ENCODE measurements at places on chromosomes 12 and 14.

GRCh38 chr14:76329951-76330350, 46.0 kb upstream of the ESRRB start:
- DNase-seq: no peak

DNA sequence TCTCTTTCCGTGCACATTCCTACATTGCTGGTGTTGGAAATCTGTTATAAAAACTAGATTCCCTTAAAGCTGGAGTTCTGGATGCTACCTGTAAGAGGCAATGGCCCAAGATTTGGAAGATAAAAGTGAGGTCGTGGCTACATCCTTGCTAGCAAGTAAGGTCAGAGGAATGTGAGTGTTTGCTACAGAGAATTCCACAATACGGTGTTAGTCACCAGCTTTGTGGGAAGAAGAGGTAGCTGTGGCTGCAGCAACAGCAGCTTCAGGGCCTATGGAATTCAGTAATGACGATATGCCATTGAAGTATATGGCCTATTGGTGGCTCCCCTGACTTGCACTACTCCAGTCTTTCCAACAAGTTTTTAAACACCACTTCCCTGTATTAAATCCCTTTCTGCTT, 227.7 kb upstream of the TMEM260 start:
- DNase-seq: no peak

DNA sequence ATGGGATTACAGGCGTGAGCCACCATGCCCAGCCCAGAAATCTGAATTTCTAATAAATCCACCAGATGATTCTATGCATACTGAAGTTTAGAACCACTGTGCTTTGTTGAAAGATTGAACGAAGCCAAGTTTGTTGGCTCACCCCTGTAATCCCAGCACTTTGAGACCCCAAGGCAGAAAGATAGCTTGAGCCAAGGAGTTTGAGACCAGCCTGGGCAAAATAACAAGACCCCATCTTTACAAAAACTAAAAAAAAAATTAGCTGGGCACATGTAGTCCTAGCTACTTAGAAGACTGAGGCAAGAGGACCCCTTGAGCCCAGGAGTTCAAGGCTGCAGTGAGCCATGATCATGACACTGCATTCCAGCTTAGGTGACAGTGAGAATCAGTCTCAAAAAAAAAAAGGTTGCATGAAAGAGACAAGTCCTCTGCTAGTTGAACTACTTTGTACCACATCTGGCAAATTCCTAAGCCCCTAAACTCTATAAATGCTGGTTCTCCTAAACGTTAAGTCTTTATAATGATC, 1.7 kb upstream of the ABHD4 start:
- DNase-seq: no peak

DNA sequence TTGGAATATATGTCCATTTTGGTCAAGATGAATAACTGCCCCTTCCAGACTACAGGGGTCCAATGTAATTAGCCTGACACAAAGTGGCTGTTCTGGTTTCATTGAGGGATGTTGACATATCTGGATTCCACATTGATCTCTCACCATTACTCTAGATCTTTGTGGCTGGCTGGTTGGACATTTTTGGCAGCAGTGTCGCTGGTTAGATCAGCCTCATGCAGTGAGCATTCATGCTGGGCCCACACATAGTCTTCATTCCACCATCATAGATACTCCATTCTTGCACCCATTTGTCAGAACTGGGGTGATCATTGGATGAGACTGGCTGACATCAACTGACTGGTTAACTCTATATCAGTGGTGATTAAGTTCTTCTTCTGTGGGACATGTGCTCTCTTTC, 74.4 kb downstream of the MGST1 start:
- no peak for DNase-seq

DNA sequence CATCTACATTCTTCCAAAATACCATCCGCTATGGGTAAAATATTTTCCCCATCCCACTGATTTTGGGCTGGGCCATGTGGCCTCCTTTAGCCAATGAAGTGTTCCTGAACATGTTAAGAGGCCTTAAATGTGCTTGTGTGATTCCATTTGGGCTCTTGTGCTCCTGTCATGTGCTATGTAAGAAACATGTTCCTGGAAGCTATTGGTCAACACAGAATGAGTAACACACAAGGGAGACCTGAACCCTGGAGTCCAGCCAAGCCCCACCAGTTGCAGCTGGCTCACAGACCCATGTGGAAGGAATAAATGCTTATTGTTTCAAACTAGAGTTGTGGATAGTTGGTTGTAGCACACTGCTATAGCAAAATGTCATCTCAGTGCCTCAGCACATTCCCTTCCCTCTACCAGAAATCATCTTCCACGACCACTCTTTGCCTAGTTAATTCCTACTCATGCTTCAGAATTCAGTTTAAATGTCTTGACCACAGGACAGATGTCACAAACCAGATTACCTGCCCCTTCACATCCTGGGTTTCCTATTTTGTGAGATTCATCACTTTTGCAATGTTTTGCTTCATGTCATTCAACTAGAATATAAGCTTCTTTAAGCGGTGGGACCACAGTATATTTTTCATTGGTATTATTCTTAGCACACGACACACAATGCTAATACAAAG, 217.3 kb upstream of the EEA1 start:
- no peak for DNase-seq

GRCh38 chr14:64861916-64862315, 17.8 kb downstream of the SPTB start:
- no peak for DNase-seq

GRCh38 chr12:46402451-46402850, 29.9 kb upstream of the SLC38A2 start:
- no peak for DNase-seq

- no peak for DNase-seq
Measured at GRCh38 chr12:65881965-65882413, 57.7 kb downstream of the HMGA2 start.

- DNase-seq: no peak
Measured at GRCh38 chr12:15977999-15978951, 67.1 kb downstream of the DERA start.

DNA sequence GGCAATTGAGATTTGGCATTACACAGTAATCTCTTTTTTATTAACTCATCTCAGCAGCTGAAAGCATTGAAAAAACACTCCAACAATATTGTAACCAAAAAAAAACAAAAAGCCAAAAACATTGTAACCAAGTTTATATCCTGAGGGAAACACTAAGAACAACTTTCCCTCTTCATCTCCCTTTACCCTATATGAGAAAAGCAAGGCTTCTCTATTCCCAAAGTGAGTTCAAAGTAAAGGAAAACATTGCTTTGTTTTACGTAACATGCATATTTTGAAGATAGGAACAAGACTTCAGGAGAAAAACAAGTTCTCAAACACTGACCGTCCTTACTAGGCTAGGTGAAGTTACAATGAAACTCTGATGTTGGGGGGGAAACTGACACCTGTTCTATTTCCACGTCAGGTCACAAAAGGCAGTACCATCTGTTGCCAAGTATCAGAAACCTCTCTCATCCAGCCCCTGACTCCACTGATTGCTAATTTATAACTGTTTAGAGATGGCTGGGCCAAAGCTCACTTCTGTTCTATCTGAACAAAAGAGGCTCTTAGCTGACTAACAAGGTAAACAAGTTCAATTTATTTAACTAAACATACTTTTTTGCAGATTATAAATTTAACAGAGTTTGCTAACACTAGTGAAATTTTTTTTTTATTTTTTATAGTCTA, 67.9 kb upstream of the PLXNC1 start:
- no peak for DNase-seq

GRCh38 chr12:111259231-111259630, 109.7 kb downstream of the PHETA1 start:
- no peak for DNase-seq

DNA sequence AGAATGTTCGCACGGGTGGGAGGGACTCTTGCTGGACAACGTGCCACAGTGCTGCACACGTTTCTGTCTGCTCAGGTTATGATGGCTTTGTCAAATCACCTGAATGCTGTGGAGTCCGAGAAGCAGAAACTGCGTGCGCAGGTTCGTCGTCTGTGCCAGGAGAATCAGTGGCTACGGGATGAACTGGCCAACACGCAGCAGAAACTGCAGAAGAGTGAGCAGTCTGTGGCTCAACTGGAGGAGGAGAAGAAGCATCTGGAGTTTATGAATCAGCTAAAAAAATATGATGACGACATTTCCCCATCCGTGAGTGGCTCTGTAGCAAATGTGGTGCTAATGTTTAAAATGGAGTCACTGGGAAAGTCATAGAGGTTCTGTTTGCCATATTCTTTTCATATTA, 28.5 kb downstream of the KLC1 start:
- DNase-seq: no peak

- no peak for DNase-seq
Measured at GRCh38 chr12:40569626-40570179, 122.5 kb upstream of the CNTN1 start.

DNA sequence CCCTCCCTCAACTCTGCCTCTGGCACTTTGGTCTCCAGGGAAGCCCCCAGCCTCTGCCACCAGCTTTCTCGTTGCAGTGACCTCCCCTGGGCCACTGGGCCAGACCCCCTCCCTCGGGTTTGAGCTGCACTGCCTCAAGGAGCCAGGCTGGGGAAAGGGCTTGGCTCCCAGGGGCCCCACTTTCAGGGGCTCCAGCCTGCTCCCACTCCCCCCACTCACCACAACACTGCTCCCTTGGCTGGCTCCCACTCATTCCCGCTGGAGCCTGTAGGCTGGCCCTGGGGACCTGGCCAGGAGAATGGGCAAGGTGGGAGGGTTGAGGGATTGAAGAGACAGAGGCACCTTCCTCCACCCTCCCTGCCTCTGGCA, 19.3 kb upstream of the KIF26A start:
- DNase-seq: no peak

DNA sequence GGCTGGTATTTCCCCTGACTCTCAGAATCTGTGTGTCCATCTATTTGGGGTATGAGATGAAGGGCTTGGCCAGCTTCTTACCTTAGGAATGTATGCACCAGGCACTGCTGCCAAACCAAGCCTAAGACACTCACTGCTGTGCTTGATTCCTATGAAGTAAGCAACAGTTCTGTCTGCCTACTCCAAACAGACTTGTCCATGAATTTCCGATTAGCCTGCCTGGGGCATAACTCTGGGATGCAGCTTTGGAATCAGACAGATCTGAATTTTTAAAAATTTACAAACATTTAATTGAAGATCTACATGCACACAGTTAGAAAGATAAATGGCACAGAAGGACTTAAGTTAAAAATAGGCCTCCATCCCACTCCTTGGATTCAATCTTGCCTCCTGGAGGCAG, 59.5 kb upstream of the JDP2 start:
- DNase-seq: no peak

GRCh38 chr14:61636291-61636690, 59.0 kb upstream of the HIF1A start:
- no peak for DNase-seq

- no peak for DNase-seq
Measured at GRCh38 chr14:97177635-97178034, 380.5 kb downstream of the VRK1 start.

DNA sequence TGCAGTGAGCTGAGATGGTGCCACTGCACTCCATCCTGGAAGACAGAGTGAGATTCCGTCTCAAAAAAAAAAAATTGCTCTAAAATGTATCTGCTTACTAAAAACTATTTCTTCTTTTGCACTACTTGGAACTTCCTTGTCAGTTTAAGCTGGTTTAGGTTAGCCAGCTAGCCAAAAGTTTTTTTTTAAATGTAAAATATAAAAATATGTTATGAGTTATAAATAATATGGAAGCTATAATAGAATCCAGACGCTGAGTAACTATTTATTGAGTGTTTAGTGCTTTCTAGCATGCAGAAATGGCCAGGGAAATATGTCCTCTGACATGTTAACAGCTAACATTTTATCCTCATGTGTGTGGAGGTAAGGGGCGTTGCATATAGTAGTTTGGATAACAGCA, 85.6 kb downstream of the PLEKHA5 start:
- no peak for DNase-seq

DNA sequence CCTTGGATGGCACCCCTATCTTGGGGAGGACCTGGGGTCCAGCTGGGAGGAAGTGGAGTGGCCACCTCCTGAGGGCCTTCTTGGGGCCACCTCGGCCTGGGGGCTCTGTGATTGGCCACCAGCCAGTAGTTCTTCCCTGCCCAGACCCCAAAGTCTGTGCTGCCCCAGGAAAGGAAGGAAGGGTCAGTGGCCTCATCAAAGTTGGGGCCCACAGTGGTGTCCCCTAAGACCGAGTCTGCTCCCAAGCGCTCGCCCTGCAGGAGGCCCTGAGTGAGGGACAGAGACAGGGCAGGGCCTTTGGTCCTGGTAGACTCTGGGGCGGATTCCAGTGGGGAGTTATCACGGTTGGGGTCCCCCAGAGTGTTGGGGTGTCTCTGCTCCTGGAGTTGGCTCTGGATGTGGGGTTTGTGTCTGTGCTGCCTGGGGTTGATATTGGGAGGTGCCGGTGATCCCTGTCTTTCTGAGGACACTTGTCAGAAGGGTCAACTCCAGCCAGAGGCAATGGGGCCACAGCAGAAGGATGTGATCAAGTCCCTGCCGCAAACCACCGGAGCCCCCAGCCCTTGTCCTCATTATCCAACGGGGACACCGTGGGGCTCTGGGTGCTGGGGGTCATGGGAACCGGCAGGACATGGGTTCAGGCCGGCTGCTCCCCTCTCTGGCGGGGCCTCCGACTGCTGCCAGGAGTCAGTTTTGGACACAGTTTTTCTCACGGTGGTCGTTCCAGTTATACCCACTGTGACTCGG, 364.3 kb downstream of the TMEM121 start:
- DNase-seq: no peak

DNA sequence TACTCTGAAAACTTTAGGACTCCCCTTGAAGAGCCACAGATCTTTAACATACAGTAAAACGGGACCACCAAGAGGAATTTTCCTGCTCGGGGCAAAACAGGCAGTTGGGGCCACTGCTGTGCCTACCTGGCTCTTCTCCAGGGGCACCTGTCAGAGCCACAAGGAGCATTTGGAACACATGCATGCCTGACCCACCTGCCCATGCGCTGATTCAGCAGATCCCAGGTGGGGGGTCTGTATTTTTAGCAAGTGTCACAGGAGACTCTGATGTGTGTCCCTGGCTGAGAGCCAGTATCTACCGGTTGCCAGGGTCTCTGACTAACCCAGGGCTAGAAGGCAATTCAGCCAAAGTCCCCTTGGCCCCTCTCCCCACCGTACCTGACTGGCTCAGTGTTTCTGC, 6.5 kb downstream of the CTDSP2 start:
- no peak for DNase-seq

DNA sequence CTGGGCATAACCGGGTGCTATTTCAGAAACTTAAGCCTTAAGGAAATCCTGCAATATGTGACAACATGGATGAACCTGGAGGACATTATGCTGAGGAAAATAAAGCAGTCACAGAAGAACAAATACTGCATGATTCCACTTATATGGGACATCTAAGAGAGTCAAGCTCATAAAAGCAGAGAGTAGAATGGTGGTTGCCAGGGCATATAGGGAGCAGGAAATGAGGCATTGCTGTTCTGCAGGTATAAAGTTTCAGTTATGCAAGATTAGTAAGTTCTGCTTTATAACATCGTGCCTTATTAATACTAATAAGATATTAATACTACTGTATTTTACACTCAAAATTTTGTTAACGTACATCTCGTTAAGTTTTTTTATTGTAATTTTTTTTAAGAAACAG, 124.2 kb upstream of the ATF1 start:
- DNase-seq: no peak

- no peak for DNase-seq
Measured at GRCh38 chr12:82474181-82474797, 116.0 kb downstream of the METTL25 start.

GRCh38 chr14:103546652-103547454, 15.6 kb downstream of the BAG5 start:
- no peak for DNase-seq

- no peak for DNase-seq
Measured at GRCh38 chr12:109648521-109648920, 65.1 kb upstream of the FAM222A start.

GRCh38 chr12:131072451-131073230, 118.9 kb downstream of the ADGRD1 start:
- DNase-seq: no peak
